IPS DF 6.9 (cell line): ENCODE measurements at places on chromosomes 12 and 14.

DNA sequence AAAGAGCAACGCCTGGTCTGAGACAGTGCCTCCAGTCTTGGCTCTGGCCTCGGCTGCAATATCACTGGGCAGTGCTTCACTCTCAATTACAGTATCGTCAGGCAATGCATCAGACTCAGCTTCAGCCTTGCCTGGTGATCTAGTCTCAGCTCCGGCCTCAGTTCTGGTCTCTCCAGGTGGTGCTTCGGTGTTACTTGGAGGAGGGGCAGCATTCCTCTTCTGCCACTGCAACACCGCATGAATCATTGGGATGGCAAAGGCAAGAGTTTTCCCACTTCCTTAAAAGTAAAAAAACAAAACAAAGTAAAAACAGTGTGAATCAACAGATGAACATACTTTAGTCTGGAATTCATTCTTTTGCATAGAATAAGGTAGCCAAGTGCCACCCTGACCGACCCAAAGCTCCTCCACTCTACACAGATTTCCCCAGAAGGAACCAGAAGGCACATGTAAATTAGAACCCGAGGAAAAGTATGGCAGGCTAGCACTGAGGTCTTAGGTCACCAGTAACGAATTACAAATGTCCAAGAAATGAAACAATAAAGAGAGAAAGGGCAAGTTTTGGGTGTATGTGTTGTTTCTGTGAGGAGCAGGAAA is 18.6 kb downstream of the DDX24 start:
- DNase-seq, result no peak

DNA sequence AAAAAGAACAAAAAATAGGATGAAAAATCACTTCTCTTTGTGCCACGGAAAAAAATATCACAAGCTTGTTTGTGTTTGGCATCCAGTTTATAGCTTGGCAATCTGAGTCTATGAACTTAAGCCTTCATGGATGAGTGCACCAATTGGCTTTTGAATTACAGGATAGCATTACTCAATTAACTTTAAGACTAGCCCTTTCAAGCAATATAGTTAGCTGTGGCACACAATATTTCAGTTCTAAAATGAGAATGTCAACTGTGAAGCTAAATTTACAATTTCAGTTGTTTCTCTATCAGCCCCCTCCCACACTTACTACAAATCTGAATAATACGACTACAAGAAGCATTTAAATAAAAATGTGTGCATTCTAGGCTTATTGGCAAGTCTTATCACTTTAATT is 8.3 kb downstream of the RERG start:
- DNase-seq, result no peak

GRCh38 chr14:52352061-52352491 is 38.0 kb downstream of the PTGER2 start:
- no peak for DNase-seq

- DNase-seq, result no peak
Observed at GRCh38 chr12:12521044-12521485, 41.6 kb downstream of the DUSP16 start.

DNA sequence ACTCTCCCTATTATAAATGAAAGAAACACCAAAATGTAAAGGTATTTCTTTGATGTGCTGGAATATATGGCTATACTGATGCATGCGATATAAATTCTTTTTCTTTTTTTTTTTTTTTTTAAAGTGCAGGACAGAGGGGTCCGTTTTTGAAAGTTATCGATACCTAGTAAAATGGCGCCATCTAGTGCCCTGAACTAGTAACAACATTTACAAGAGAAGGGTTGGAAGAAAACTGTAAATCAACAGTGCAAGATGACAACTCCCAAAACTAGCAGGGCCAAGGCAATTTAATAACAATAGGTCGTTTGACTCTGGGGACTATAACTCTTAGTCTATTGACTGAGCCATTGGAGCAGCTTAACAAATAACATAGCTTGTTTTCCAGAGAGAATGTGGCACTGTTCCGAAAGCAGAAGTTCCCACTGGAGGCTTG is 137.7 kb downstream of the SPTSSA start:
- DNase-seq, result no peak

DNA sequence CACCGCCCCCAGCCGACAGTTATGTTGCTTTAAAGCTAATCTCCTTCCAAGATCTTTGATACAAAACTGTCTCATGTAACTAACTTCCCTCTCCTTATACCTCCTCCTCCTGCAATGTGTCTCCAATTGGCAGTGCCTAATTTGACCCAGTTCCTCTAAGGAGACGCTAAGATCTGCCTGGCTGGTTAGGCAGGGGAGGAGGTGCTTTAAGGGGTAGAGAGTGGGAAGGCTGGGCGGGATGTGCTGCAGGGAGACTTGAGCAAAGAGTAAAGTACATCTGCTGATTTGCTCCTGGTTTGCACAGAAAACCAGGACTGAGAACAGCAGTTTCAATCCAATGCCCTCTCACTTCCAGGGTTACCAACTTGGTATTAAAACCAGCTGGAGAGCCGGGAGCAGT is 7.4 kb upstream of the IKZF4 start:
- no peak for DNase-seq

- DNase-seq, result no peak
Observed at GRCh38 chr12:80708259-80708974, 983 bp downstream of the MYF6 start.

DNA sequence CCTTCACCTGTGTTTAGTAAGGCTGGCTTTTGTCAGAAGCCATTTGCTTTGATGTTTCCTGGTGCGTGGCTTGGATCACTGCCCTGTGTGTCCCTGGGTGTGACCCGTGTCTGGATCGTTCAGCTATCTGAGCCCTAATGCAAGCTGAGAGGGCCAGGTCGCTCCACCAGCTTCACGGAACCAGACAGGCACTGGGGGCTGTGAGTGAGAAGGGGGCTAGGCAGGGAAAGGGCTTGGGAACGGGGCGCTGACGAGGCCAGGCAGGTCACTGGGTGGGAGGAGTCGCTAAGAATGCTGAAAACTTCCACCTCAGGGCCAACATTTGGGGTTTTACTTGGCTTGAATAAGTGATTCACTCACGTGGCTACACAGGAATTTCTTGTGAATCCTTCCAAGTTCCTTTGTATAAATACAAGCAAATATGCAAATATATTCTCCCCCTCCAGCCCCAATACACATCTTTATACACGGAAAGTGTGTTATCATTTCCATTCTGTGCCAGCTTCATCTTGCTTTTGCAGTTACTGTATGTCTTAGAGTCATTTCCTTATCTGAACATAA is 24.2 kb upstream of the MMP17 start:
- DNase-seq, result no peak

DNA sequence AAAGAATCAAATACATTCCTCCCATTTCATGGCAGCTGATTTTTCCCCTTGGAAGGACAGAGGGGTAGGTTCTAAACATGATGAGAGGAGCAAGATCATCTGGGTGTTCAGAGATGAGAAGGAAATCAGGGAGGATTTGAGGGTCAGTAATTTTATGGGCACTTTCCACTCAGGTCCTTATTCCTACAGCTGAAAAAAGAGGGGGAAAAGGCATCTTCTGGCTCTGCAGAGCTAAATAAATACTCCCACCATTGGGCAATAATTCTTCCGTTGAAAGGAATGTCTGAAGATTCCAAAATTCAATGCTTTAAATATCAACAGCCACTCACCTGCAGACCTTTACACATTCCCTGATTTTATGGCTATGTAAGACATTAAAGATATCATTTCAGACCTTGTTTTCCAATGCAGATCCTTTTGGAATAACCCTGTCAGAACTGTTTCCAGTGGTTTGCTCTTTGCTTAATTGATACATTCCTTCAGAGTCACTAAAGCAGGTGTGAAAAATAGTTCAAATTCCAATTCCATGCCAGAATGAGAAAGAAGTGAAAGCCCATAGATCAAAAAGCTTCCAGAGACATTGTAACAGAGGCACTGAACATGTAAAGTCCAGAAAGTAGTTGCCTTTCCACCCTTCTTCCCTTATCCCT is 233.3 kb upstream of the KRR1 start:
- DNase-seq, result no peak

GRCh38 chr14:34424488-34424887 is 37.6 kb downstream of the SPTSSA start:
- no peak for DNase-seq

DNA sequence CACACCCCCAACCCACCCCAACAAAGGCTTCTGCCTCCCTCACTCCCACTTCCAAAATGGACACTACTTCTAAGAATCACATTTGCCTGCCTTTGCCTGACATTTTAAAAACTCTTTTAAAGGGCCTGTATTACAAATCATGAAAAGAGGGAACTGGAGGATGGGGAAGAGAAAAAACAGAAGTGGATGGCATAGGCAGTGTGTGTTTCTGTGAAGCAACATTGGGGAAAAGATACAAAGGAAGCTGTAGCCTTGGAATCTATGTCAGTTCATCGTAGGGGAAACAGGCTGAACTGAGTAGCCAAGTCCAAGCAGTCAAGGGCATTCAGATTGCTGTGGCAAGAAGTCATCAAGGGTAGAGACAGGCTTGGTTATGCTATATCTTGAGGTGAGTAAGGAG is 273.9 kb downstream of the BTG1 start:
- no peak for DNase-seq

DNA sequence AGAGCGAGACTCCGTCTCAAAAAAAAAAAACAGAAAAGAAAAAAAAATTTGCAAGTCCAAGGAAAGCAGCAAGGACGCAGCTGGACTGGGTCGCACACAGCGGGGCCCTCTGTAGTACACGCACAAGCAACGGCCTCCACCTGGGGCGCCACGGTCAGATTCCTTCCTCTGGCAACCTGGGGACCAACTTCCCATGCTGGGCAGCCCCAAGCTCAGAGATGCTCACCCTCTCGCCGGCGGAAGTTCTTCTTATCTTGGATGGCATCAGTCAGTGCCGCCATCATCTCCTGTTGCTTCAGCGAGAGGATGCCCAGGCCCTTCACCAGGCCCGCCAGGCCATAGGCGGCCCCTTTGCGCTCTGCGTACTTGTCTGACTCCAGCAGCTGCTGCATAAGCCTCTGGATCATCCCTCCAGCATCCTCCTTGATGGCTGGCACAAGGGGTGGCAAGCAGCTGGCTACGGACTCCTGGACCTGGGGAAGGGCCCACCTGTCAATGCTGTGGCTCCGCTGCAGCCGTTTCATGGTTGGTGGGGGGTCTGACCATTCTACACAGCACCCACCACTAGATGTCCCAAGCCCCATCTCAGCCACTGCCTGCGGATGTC is 34.5 kb upstream of the RAB35 start:
- DNase-seq, result no peak

DNA sequence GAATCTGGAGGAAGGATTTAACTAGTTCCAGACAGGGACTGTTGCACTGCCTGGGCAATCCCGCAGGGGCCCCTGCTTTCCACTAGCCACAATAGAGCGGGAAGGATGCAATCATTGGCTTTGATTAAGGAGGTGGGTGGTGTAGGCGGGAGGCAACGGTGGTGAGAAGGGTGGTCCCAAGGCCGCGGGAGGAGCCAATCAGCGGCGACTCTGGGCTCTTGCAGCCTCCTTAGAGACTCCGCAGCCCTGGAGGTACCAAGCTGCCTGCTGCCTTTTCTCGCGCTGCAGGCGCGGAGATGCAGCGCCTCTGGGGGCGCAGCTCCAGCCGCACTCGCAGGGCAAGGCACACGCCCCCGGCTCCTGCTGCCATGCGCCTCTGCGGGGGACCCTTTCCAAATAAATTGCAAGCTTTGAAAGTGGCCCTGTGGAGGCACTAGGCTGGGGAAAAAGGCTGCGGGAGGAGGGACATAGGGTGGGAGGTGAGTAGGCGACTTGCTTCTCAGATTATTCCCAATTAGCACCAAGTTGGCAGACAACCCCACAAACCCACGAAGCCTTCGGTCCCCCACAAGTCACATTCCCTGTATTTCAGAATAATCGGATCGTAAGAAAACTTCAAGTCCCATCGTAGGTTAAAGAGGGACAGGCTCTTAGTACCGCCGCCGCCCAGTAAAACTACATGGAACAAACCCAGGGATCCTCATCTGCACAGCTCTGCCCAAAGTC is 858 bp upstream of the KCNA1 start:
- DNase-seq, result peak; percentile 81

- DNase-seq, result no peak
Observed at GRCh38 chr12:96352161-96352835, 47.9 kb downstream of the CDK17 start.

GRCh38 chr14:100454437-100454836 is 131.3 kb downstream of the SLC25A47 start:
- DNase-seq, result no peak

DNA sequence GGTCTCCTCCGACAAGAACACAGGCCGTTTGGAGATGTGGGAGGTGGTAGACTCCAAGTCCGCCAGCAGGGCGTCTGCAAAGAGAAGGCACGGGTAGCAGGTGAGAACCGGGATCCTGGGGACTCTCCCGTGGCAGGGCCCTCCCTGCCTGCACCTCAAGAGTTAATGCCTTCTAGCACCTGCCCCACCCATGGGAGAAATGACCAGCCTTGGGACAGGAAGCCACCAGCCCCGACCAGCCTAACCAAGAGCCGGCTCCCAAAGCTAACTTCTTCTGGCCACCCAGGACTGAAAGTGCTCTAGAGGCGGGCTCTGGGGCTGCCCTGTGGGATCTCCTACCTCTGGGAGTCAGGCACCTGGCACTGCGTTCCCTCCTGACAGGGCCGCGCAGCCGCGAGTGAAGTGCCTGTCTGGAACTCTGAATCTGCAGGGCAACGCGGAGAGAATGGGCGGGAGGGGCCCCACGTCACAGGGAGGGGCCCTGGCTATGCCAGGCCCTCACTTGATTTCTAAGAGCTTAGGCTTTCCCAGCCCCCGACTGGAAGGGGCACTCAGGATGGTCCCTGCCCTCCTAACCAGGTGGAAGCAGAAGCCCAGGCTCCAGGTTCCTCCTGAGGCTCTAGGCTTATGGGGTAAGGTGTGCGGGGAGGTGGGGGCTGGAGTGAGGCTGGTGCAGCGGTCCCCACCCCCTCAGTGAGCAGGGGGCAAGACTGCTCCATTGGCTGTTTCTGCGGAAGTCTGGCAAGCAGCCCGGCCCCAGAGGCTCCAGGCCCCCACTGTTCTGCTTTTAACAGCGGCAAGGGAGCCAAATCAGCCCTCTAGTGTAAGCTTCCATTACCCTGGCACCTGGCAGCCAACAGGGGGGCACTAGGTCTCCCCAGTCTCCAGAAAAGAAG is 23.6 kb upstream of the RPLP0 start:
- no peak for DNase-seq

- DNase-seq, result no peak
Observed at GRCh38 chr14:92527721-92528120, 14.1 kb downstream of the RIN3 start.

DNA sequence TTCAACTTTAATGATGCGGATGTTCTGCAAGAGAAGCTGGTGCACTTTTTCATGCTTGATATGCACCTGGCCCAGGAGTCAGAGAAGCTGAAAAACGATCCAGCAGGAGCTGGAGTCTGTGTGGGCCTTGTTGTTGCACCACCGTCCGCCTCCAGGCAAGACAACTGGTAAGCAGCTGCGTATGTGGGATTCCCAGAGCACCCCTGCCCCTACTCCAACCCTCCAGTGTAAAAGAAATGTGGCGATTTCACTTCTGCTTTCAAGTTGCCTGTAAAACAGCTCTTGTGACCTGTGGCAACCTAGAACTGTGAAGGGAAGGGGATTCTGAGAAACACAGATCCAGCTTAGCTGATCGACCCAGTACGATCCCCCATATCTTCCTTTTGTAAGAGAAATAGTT is 154.1 kb upstream of the PELI2 start:
- no peak for DNase-seq

GRCh38 chr14:59538936-59539335 is 37.7 kb downstream of the CCDC175 start:
- DNase-seq, result no peak
